ENCODE measurements at places on chromosomes 7 and 10. TPM values are rescaled to one million over a fixed set of nuclear protein-coding genes. Genes with fewer than 3 reads are reported as not detected.
A peak's percentile ranks its signal among the peaks of the same experiment; 100 is the strongest.

GRCh38 chr7:5379546-5379945 is 44.1 kb downstream of the TNRC18 start:
- no peak for DNase-seq

- DNase-seq: peak; percentile 10
Observed at GRCh38 chr7:1708596-1709251, 38.6 kb downstream of the ELFN1 start.

DNA sequence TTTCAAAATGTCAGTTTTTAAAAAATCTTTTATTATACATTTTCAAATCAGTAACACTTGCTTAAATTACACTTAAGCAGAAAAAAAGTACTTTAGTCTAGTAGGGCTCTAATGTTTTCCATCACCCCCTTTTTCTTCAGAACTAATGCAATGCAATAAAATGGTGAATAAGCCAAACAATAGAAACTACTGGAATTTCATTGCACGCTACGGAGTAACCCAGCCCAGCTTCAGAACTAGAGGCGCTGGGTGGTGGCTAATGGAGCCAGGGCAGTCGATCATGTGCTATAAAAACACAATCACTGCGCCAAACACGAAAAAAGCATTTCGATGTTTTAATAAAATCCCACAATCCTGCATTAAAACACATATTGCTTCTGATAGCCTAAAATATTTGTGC is 59.9 kb upstream of the ODAD2 start:
- DNase-seq: no peak

DNA sequence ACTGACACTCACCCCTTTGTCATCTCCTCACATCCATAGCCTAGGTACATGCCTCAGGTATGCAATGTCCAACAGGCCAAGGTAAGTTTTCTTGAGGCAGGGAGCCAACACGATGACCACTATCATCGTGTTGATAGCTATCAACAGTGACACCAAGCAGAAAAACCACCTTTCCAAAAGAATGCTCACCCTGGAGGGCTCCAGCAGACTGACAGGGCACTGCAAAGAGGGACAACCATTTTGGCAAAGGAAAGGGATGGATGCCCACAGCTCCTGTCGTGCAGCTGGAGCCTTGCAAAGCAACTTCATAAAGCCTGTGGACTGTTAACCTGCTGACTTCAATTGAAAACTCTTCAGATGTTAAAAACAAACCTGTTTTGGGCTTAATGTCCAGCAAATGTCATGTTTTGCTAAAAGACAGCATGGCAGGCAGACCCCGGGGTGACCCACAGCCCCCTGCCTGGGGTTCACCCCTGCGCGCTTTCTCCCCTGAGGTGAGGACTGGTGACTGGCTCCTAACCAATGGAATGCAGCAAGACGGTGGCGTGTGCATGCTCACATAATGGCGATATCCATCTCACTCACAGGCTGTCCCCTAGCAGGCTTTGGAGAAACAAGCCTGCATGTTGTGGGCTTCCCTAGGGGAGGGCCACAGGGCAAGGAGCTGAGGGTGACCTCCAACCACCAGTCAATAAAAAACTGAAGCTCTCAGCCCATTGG is 293.8 kb downstream of the TCERG1L start:
- DNase-seq: no peak

- DNase-seq: no peak
Observed at GRCh38 chr10:5951167-5951711, 26.1 kb downstream of the IL15RA start.

- no peak for DNase-seq
Observed at GRCh38 chr10:86692023-86692514, 23.8 kb downstream of the LDB3 start.

GRCh38 chr7:129315960-129316359 is 91.1 kb downstream of the AHCYL2 start:
- peak; percentile 8 for DNase-seq

GRCh38 chr7:36984710-36985312 is 260.5 kb upstream of the AOAH start:
- DNase-seq: no peak

GRCh38 chr7:25710959-25711358 is 441.0 kb upstream of the NFE2L3 start:
- DNase-seq: no peak

DNA sequence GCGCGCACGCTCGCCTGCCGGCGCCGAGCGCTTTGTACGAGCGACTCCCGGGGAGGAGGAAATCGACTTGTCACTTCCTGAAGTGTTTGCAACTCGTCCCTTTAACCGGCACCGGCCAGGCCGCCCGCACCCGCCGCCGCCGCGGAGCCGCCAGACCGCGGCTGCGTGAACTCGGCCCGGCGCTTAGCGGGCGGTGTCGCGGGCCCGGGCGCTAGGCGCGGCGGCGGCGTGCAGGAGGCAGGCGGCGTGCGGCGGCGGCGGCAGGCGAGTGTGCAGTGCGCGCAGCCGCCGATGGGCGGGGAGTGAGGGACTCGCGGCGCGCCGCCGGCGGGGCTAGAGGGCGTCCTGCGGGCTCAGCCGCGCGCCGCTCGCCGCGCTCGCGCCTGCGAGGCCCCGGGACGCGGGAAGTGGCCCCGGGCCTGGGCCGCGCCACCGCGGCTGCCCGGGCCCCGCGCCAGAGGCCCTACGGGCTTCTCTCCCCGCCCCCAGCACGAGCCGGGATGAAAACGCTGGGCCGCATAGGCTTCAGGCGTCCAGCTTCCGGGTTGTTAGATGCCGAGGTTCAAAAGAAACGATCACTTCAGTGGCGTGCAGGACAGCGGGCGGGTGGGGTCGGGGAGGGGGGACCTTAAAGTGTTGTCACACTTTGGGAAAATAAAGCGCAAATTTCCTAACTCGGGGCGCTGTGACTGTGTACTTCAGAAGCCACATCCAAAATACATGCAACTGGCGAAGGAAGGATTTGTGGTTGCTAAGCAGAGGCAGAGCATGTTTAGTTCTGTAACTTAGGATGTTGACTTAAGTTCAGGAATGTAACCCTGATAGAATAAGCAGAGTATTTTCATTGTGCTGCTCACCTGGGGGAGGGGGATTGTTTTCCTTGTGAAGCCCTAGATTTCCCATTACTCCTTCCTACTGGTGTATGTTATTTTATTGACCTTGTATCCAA is at the start of gene FAM53B:
TSS of gene FAM53B (minus strand) at position 277 of the 949 bp plus-strand sequence. CDS start 37,665 bp downstream, outside the sequence.
- peak; percentile 90 for DNase-seq

DNA sequence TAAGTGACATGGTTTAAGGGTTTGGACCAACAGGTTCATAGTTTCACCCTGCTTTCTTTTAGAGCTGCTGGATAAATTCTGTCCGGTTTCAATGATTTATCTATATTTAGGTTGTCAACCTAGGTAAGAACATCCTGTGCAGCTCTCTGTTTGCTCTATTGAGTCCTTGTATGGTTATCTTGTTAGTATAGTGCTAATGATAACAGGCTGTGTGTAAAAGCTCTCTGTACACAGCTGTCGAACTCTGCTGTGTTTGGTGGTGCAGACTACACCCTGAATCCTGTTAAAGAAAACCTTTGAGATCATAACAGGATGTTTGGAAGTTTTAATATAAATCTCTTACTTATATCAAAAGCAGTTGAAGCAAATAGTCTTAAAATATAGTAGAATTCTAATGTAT is 219.2 kb downstream of the SDK1 start:
- DNase-seq: no peak

- no peak for DNase-seq
Observed at GRCh38 chr7:79806161-79806734, 328.4 kb upstream of the GNAI1 start.

DNA sequence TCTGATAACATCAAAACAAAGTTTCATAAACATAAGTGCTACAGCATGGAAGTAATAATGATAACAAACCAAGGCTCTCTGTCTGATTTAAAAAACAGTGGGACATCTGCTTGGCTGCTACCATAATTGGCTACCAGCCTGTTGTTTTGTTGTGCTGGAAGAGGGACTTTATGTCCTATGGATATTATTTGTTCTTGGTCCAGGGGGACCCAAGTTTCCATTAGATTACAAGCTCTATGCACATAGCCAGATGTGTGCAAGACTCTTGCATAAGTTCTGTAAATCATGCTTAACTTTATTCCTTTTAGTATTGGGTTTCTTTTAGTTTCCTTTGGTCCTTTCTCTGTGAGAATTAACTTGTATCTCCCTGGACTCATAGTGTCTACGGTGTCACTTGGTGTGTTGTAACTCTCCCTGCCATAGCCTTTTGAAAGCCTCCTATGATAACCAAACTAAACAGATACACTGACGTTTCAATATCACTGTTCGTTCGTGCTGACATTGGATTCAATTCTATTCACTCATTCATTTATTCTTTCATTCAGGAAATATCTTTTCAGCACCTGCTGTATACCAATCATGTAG is 41.4 kb upstream of the CD36 start:
- no peak for DNase-seq

GRCh38 chr10:62037890-62038608 is 136.6 kb downstream of the ARID5B start:
- no peak for DNase-seq

The NRCAM gene
- 143 TPM for total RNA-seq

The PKD2L1 gene
- not detected for total RNA-seq

The PRLHR gene
- 2.4 TPM for total RNA-seq
